ENCODE measurements at places on chromosomes 3 and 15.

GRCh38 chr3:129592381-129593131 is 13.9 kb downstream of the PLXND1 start:
- peak; percentile 44 for DNase-seq

- DNase-seq: no peak
Measured at GRCh38 chr3:63029921-63030320, 154.7 kb upstream of the CADPS start.

DNA sequence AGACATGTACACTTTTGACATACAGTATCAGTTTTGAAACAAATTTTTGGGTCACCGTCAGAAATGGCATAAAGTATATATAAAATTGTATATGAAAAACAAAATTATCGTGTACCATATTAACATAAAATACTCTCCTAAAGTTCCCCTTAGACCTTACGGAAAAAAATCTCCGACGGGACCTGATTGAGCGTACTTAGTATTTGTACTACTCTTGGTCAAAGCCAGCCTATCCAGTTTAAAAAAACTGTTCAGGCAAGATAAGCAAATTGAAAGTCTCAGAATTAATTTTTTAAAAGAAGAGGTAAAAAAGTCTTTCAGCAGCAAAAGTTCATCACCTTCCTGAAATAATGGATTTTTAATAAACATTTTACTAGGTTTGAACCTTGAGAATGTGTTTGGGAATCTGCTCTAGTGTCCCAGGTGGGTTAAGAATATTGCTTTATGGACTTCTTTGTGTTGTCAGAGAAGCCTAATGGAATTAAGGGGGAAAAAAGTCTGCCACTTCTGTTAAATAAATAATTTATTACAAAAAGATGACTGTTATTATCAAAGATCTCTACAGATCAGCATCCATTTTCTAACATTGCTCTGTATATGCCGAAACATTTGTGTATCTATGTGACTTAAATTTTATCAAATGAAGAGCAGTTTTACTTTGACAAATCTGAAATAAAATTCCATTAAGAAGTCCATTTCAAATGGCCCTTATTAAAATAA is 48.6 kb downstream of the ZBTB20 start:
- no peak for DNase-seq

DNA sequence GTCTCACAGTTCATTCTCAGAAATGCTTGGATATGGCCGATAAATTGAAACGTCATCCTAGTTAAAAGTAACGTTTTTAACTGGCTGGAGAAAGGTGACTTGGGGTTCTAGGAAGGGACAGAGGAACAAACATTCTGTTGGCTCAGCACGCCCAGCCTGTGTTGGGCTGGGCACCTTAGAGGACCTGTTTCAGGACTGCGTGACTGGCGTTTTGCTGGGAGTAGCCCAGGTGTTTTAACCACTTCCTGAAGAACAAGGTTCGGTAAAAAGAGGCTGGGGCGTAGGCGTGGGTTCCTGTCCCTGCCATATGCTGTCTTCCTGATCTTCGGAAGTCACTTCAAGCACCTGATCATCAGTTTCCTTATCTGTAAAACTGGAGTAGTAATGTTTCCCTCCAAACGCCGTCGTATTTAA is 1.1 kb upstream of the TLNRD1 start:
- no peak for DNase-seq

GRCh38 chr3:100437721-100438622 is 36.6 kb downstream of the LNP1 start:
- no peak for DNase-seq

DNA sequence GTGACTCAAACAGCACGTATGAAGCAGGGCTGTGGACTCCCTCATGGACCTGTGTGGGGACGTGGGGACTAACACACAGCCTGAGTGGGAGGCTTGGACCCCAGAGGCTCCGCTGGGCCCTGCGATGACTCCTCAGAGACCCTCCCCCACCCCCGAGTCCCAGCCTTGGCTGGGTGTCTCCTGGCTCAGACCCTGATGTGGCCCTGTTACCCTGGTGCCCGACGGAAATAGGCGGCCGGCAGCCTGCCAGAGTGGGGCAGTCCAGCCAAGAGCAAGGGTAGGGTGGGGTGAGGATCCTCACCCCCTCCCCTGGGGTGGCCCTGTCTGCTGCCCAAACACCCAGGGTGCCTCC is 15.3 kb downstream of the TNK2 start:
- no peak for DNase-seq

- no peak for DNase-seq
Measured at GRCh38 chr15:78211189-78211921, 23.0 kb downstream of the ACSBG1 start.

DNA sequence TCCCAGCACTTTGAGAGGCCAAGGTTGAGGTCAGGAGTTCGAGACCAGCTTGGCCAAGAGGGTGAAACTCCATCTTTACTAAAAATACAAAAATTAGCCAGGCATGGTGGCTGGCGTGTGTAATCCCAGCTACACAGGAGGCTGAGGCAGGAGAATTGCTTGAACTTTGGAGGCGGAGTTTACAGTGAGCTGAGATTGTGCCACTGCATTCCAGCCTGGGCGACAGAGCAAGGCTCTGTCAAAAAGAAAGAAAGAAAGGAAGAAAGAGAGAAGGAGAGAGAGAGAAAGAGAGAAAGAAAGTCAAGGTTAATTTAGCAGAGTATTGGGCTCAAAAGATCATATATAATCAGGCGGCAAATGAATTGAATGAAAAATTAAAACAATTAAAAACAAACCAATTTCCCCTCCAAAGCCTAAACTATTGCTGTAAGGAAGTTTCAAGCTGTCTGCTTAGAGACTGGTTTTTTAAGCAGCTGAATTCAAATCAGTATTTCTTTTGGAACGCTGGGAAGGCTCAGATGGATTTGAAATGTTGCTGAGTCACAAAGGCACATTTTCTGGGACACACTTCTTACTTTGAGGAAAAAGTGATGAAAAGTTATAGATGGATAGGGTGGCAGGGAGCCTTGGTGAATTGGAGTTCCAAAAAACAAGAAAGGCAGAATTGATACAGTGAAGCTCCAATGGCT is 81.3 kb upstream of the BHLHE40 start:
- DNase-seq: peak; percentile 59

GRCh38 chr15:64017591-64018163 is 28.6 kb downstream of the DAPK2 start:
- peak; percentile 80 for DNase-seq

DNA sequence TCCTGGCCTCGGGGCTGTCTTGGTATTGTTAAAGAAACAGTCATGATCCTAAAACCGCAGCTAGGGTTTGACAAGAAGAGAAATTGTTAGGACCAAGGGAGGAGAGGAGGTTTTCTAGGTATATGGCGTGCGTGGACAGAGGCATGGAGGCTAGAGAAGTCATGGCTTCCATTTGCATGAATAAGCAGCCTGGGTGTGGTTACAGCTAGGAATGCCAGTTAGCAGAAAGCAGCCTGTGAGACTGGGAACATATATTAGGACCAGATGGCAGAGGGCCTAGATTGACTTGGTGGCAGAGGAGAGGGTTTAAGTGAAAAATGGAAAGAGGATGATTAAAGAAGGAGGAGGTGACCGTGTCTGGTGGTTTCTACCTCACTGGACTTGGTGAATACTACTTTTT is 573.6 kb upstream of the ARRDC4 start:
- no peak for DNase-seq

DNA sequence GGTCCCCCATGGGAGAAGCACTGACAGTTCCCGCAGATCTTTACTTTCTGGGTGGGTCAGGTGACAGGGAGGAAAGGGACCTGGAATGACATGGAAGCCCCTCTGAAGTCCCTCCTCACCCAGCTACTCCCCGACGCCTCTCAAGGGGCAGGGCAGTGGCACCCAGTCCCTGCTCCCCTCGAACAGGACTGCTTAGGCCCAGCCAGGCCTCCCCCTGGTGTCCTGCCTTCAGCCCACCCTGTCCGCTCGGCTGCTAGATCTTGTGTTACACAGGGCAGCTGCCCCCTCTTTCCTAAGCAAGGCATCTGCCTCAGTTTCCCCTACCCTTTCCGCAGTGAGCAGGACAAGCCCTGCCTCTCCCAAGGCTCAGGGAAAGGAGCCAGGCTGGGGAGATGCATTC is 226.5 kb downstream of the XXYLT1 start:
- no peak for DNase-seq

- DNase-seq: no peak
Measured at GRCh38 chr15:89218531-89218930, 2.8 kb downstream of the RLBP1 start.

- peak; percentile 81 for DNase-seq
Measured at GRCh38 chr15:73844356-73844755, 29.0 kb upstream of the TBC1D21 start.

- no peak for DNase-seq
Measured at GRCh38 chr3:118850687-118851086, 184.0 kb downstream of the IGSF11 start.

- DNase-seq: no peak
Measured at GRCh38 chr3:58074116-58074715, 66.0 kb downstream of the FLNB start.

DNA sequence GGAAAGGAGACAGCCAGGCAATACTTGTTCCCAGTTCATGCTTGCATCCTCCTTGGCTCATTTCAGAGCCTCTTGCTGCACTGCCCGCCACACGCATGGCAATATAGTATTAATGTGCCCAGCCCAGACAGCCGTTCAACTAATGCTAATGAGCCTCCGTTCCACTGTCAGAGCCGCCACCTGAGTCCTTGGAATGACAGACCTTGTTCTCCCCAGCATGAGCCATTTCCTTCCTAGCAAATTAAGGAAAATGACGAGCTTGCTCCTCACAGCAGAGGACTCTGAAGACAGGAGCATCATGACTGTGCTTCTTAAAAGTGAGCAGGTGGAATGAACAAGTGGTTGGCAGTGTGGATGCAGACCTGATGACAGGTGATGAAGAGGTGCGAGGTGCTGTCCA is 10.8 kb upstream of the LRRC15 start:
- DNase-seq: no peak

DNA sequence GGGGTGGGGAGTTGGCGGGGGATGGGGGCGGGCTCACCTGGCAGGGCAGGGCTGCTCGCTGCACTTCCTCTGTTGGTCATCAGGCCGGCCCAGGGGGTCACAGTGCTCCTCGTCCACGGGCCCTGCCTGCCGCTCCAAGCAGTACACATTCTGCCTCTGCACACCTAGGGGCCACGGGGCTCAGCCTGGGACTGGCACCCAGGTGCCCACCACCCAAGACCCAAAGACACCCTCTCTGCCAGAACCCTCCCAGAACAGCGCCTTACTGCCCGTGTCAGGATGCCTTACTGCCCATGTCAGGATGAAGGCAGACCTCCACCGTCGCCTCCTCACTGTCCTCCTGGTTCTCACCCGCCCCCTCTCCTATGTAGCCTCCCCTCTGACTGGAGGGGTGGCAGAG is 43.2 kb downstream of the ADAMTS7 start:
- DNase-seq: no peak

- DNase-seq: no peak
Measured at GRCh38 chr3:4808637-4809036, 170.6 kb upstream of the BHLHE40 start.

- DNase-seq: no peak
Measured at GRCh38 chr3:183046883-183047282, 52.4 kb downstream of the MCCC1 start.
